Fibroblast of villous mesenchyme (primary cell): ENCODE measurements at places on chromosomes 3 and 15.

GRCh38 chr15:42279234-42279723 lies 6.0 kb upstream of the TMEM87A start:
- no peak for DNase-seq

GRCh38 chr15:85630311-85630710 lies 164.4 kb downstream of the KLHL25 start:
- DNase-seq: no peak

GRCh38 chr15:88518903-88519302 lies 27.6 kb downstream of the DET1 start:
- no peak for DNase-seq

DNA sequence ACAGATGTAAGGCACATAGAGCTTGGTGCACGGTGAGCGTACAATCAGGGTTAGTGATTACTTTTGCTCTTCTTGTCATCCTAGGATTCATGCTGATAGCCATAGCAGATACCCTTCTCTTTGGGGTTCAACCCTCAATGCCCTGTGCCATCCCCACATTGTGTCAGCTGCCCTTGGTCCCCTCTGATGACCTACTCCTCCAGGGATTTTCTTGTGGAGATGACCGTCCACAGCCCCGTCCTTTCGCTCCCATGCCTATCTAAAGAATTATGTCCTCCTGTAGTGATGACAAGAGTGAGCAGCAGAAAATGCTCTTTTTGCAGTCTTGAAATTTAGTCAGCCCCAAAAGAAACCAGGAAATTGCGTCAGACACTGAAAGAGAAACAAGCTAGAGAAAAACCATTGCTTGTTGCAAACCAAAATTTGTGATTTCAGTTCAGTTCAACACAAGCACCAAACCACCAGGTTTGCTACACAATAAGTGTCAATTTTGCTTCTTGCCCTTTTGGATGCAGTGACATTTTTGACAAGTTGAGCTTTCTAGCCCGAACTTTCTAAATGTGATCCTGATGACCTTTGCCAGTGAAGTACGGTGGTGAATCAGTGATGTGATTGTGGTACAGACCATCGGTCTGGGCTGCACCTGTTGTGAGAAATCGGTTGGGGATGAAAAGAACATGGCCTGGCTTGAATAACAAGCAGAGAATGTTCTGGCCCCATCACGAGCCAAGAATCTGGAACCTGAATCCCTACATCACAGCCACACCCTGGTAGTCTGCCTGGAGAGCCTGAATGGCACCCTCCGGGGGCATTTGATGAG lies 41.3 kb downstream of the CMTM7 start:
- DNase-seq: peak; percentile 48

DNA sequence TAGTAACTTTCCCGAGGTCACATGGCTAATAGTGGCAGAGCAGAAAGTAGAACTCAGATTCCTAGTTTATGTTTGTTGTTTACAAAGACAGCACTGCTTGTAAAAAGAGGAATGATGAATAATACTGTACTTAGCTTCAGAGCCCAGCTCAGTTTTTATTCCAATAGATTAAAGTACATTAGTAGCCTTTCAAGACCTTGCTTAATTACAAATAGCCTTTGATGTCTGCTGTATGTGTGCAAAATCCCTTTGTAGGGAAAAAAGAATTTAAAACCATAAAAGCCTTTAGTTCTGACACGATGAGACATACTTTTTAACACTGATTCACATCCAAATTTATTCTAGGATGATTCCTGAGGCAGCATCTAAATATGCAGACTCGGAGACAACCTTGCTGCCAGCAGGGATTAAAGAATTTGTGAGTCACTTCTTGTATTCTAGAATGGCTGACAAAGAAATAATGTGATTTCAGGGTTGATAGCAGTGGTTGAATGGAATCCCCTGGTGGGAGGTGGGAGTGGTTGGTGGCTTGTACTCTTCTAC lies 324.2 kb upstream of the TGFBR2 start:
- peak; percentile 65 for DNase-seq

DNA sequence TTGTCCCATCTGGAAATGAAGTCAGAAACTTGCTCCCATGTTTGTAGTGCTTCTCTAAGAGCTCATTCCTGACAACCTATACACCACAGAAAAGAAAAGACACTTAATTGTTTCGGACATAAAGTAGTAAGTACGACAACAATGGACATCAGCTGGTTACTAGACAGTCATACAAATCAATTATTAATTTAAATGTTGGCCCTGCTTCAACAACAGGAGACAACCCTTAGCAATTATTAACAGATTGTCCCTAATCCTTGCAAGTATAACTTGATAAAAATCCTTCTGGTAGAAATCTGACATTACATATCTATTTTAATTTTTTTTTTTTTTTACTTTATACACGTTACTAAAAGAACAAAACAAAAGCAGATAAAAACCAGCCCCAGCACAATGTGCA lies 29.8 kb downstream of the ERICH6 start:
- DNase-seq: no peak

DNA sequence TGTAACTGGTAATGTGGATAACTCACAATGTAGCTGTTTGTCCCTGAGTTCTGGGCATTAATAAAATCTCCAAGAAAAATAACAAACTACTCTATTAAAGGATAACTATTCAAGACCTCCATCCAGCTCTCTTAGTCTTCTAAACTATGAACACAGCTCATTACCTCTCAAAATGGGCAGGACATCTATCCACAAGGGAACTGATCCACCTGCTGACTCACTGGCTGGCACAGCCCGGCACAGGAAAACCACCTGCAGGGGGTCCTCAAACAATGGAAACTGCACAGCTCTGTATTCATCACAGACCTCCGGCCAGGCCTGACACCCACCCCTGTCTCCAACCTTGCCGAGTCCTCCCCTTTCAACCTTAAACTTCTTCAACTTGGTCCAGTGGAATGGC lies 255.4 kb downstream of the TJP1 start:
- no peak for DNase-seq

- no peak for DNase-seq
Observed at GRCh38 chr3:66409771-66410754, 90.8 kb downstream of the LRIG1 start.

GRCh38 chr3:196141052-196141865 lies 59.4 kb upstream of the TFRC start:
- no peak for DNase-seq

GRCh38 chr3:37987751-37988179 lies 2.8 kb upstream of the VILL start:
- DNase-seq: peak; percentile 17

DNA sequence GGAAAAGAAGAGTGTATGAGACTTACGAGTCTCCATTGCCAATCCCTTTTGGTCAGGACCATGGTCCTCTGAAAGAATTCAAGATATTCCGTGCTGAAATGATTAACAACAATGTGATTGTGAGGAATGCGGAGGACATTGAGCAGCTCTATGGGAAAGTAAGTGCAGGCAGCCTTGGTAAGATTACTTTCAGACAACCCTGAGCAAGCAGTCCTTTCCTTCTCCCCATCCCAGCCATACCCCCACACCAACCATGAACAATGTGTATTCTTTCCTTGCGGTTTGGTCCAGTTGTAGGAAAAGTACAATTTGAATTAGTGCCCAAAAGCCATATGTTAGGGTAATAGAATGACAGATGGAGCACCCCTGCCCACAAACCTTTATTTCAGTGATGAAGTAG lies 5.6 kb downstream of the TSEN2 start:
- no peak for DNase-seq

DNA sequence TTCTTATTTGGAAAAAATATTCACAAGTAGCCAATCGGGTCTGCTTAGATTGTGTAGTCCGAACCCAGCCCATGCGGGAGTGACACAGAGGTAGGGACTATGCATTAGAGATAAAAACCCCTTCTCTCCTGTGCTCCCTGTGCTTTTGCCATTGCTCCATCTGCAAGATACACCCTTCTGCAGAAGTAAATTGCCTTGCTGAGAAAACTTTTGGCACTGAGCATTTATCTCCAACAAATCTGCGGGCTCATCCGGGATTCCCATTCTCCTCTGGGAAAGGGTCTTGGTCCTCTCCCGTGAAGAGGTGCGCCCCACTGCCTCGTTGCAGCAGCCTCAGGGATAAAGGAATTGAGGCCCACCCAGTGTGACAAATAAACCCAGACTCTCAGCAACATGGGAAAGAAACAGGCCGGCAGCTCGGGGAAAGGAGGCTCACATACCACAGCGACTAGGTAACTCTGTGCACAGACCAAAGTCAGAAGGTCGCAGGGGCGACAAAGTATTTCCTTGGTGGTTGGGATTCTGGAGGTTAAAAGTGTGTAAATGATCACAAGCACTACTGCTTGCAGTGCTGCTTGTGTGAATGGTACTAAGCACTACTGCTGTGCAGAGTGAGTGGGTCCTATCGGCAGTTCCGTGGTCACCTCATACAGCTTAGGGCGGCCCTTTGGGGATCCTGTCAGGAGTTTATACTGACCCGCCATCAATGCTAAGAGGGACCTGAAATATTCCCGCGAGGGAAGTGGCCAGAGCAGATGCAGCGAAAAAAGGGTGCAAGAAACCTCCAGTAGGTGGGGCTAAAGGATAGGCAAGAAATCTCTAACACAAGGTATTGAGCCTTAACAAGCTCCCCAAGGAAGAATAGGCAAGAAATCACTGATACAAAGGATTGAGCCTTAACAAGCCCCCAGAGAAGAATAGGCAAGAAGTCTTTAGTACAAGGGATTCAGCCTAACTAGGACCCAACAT lies 54.3 kb downstream of the GSK3B start:
- no peak for DNase-seq

- DNase-seq: no peak
Observed at GRCh38 chr3:23663661-23664186, 142.0 kb upstream of the UBE2E1 start.

GRCh38 chr15:66735909-66736305 lies 33.9 kb downstream of the SMAD6 start:
- DNase-seq: no peak

- peak; percentile 76 for DNase-seq
Observed at GRCh38 chr15:84992157-84992944, 10.7 kb downstream of the PDE8A start.

DNA sequence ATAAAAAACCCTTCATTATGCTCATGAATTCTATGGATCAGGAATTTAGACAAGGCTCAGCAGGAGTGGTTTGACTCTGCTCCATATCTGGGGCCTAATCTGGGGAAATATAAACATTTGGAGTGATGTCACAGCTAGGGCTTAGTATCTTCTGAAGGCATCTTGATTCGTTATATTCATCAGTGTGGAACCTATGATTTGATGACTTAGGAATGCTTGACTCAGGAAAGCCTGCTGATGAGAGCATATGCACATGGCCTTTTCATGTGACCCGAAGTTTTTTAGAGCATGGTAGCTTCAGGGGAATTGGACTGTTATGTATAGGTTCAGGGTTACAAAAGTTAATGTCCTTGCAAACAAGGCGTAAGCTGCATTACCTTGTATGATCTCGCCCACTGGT lies 184.9 kb upstream of the LRRC3B start:
- DNase-seq: peak; percentile 62

- no peak for DNase-seq
Observed at GRCh38 chr3:69385723-69386555, at the start of gene FRMD4B. TSS of gene FRMD4B (minus strand) at chr3:69386088. CDS start at chr3:69385989, 99 bp downstream.

- DNase-seq: no peak
Observed at GRCh38 chr3:193377591-193377990, 962 bp downstream of the ATP13A5 start.

GRCh38 chr3:82224661-82225060 lies 463.2 kb upstream of the GBE1 start:
- no peak for DNase-seq

DNA sequence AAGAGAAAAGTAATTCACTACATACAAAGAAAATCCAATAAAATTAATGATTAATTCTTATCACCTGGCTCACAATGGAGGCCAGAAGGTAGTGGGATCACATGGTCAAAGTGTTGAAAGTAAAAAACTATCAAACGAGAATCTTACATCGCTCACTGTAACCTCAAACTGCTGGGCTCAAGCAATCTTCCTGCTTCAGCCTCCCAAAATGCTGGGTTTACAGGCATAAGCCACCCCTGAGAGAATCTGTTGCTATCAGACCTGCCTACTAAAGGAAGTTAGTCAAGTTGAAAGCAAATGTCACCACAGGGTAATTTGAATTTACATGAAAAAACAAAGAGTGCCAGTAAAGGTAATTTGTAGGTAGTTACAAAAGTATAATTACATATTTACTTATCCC lies 103.3 kb downstream of the PCCB start:
- DNase-seq: no peak

GRCh38 chr3:169147238-169148008 lies 516.1 kb downstream of the MECOM start:
- DNase-seq: peak; percentile 54

DNA sequence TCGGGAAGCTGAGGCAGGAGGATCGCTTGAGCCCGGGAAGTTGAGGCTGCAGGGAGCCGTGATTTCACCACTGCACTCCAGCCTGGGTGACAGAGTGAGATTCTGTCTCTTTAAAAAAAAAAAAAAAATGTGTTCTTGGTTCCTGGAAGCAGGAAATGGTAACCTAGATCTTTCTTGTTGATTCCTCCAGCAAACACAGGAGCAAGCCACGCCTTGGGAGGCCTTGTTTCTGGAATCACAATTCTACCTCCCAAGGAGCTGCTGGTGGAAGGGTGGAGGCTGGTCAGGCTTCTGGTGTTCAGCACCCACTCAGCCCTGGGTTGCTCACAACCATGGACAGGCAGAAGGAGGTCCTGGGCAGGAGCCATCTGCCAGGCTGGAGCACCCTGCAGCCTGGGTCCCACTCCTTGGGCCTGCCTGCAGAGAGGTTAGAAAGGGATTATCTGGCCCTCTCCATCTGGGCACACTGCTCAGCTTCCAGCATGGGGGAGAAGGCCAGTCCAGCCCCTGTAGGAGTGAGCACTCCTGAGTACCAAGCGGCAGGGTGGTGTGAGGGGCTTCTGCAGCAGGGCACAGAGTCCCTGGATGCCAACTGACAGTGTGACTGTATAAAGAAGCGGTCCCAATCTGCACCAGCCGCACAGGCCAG lies 65.6 kb downstream of the ABTB1 start:
- DNase-seq: peak; percentile 69
